ENCODE measurements at places on chromosomes 3 and 15. TPM values are rescaled to one million over a fixed set of nuclear protein-coding genes. Genes with fewer than 3 reads are reported as not detected.

DNA sequence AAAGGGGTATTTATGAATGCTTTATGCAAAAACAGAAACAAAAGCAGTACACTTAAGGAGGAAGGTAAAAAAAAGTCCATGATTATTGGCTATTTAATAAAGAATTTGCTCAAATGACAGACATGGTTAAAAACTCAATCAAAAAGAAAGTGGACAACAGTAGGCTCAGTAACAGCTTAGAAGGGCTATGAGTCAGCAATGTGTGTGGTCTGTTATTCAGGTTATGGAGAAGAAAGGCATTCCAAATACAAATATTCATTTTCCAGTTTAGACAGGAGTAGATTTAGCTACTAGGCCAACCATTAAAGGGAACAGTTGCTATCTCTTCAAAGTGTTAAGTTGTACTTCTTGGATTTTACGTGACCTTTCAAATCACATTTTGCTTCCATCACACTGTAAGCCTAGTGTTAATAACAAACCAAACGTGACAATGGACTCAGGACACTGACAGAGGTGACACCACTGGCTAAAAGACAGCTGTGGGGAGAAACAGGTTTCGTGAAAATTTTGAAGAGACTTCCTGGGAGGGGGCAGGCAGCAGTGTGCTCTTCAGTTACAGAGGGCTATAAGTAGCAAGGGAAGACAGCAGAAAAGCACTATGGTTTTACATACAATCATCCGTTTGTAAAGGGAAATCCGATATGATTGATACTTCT is 41.7 kb upstream of the MYO5C start:
- no peaks in the 10 kb centered on the region for H3K36me3 ChIP-seq
- DNase-seq: no peak
- no peak overlapping the region for H3K4me3 ChIP-seq
- no peaks in the 10 kb centered on the region for H3K4me1 ChIP-seq

- H3K4me3 ChIP-seq: no peak overlapping the region
- H3K4me1 ChIP-seq: peaks cover 3% of the 10 kb centered on the region
- DNase-seq: no peak
- no peaks in the 10 kb centered on the region for H3K36me3 ChIP-seq
- H3K27me3 ChIP-seq: no peaks in the 10 kb centered on the region
- H3K27ac ChIP-seq: peak overlapping the region; percentile 50
Measured at GRCh38 chr15:77495838-77496596, 75.3 kb downstream of the HMG20A start.

- H3K36me3 ChIP-seq: no peaks in the 10 kb centered on the region
Measured at GRCh38 chr15:99326235-99326634, 75.0 kb downstream of the LRRC28 start.

DNA sequence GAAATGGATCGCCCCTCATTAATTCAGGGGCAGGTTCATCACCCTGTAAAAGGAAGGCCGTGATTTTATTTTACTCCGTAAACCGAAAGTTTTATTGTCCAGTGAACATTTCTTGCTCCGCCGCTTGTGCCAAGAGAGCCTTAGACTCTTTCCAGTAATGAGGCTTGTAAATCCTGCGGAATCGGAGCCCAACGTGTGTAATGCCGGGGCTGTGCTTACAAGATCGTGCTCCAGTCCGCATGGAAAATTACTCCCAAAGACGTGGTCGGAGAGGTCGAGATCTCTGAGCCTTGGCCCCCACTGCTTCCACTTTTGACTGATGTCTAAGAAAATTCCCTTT is 649 bp upstream of the PLOD2 start:
- DNase-seq: peak; percentile 41
- H3K4me3 ChIP-seq: peak overlapping the region; percentile 81
- peaks cover 18% of the 10 kb centered on the region for H3K4me1 ChIP-seq
- no peaks in the 10 kb centered on the region for H3K36me3 ChIP-seq
- H3K27ac ChIP-seq: peak overlapping the region; percentile 97
- H3K27me3 ChIP-seq: no peaks in the 10 kb centered on the region

DNA sequence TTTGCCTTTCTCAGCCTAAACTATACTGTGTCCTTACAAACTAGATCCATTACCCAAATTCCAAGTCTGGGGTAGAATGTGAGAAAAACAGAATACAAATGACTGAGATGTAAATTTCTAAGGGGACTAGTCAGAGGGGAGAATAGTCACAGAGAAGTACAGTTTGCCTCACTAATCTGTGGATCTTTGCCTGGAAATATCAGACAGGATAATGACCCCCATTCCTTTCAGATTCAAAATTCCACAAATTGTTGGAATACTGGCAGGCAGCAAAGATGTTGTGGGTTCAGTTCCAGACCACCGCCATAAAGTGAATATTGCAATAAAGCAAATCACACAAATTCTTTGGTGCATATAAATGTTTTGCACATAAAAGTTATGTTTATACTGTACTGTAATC is 762.8 kb upstream of the NR2F2 start:
- H3K4me3 ChIP-seq: no peak overlapping the region
- no peaks in the 10 kb centered on the region for H3K27me3 ChIP-seq
- DNase-seq: no peak
- H3K4me1 ChIP-seq: no peaks in the 10 kb centered on the region

- H3K36me3 ChIP-seq: no peaks in the 10 kb centered on the region
- H3K27ac ChIP-seq: no peak overlapping the region
- no peaks in the 10 kb centered on the region for H3K4me1 ChIP-seq
- no peak for DNase-seq
- no peaks in the 10 kb centered on the region for H3K27me3 ChIP-seq
- H3K4me3 ChIP-seq: no peak overlapping the region
Measured at GRCh38 chr3:142000325-142000870, 124.0 kb downstream of the ATP1B3 start.

DNA sequence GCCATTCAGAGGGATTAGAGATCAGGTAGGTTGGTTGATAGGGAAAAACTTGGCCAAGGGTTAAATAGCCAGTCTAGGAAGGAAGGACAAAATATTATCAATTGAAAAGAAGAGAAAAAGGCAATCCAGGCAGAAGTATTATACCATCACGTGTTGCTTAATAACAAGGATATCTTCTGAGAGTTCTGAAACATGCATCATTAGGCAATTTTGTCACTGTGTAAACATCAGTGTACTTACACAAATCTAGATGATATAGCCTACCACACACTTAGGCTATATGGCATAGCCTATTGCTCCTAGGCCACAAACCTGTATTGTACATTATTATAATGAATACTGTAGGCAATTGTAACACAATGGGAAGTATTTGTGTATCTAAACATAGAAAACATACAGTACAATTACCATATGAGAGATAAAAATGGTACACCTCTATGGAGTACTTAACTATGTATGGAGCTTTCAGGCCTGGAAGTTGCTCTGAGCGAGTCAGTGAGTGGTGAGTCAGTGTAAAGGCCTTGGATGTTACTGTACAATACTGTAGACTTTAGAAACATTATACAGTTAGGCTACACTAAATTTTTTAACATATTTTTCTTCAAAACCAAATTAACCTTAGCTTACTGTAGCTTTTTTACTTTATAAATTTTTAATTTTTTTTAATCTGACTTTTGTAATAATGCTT is 2.7 kb downstream of the TEX55 start:
- no peak for DNase-seq
- H3K4me3 ChIP-seq: no peak overlapping the region
- no peak overlapping the region for H3K27ac ChIP-seq
- H3K4me1 ChIP-seq: no peaks in the 10 kb centered on the region
- no peaks in the 10 kb centered on the region for H3K27me3 ChIP-seq

- H3K27me3 ChIP-seq: no peaks in the 10 kb centered on the region
- no peak overlapping the region for H3K27ac ChIP-seq
- no peak overlapping the region for H3K4me3 ChIP-seq
- H3K4me1 ChIP-seq: no peaks in the 10 kb centered on the region
Measured at GRCh38 chr3:141460097-141460704, 26.6 kb upstream of the RASA2 start.

DNA sequence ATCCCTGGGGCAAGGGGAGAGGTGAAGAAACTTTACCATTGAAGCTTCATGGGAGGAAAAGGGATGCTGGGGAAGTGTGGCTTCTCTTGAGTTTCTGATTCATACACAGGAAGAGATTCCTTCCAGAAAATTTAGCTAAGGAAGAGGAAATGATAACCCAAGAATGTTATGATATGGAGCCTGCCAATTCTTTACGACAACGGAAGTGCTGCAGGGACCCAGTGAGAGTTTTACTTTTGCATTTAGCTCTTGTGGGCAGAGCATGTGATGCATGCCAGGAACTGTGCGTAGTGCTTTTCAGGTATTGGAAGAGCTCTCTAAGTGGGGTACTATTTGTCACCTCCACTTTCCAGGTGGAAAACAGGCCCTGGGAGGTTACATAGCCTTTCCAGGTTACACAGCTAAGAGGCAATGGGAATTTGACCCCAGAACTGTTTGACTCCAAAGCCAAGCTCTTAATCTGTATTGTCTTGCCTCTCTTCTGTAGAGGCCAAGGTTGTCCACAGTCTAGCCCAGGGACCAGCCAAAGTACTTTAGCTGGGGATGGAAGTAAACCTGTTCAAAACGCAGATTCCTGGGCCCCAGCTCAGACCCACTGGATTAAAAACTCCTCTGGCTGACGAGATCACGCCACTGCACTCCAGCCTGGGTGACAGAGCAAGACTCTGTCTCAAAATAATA is 23.0 kb downstream of the CMTM7 start:
- H3K4me3 ChIP-seq: no peak overlapping the region
- H3K27me3 ChIP-seq: no peaks in the 10 kb centered on the region
- peak overlapping the region; percentile 49 for H3K27ac ChIP-seq
- DNase-seq: no peak

GRCh38 chr15:65373163-65373651 is 4.6 kb downstream of the IGDCC3 start:
- no peak overlapping the region for H3K4me3 ChIP-seq
- no peaks in the 10 kb centered on the region for H3K36me3 ChIP-seq
- no peak overlapping the region for H3K27ac ChIP-seq
- peaks cover 6% of the 10 kb centered on the region for H3K27me3 ChIP-seq

- H3K4me3 ChIP-seq: no peak overlapping the region
- H3K4me1 ChIP-seq: peaks cover 31% of the 10 kb centered on the region
- DNase-seq: peak; percentile 48
- H3K27ac ChIP-seq: peak overlapping the region; percentile 18
Measured at GRCh38 chr3:14803101-14803980, 15.4 kb upstream of the FGD5 start.

DNA sequence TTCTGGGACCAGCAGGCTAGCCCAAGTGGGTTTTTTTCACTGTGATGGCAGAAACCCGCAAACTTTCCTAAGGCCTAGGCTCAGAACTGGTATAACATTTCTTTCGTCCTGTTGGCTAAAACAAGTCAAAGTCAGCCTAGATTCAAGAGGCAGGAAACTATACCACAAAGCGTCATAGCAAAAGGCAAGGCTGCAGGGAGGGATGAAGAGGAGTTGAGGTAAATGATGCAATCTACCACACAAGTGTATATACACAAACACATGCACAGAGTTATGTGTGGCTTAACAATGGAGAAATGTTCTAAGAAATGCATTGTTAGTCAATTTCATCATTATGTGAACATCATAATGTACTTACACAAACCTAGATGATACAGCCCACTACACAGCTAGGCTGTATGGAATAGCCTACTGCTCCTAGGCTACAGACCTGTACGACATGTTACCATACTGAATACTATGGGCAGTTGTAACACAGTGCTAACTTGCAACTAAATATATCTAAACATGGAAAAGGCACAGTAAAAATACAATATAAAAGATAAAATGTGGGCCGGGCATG is 225.6 kb downstream of the TBL1XR1 start:
- H3K36me3 ChIP-seq: no peaks in the 10 kb centered on the region
- H3K4me3 ChIP-seq: no peak overlapping the region
- H3K27ac ChIP-seq: no peak overlapping the region
- H3K27me3 ChIP-seq: no peaks in the 10 kb centered on the region
- DNase-seq: no peak
- no peaks in the 10 kb centered on the region for H3K4me1 ChIP-seq

GRCh38 chr15:59996298-59997041 is 7.6 kb upstream of the FOXB1 start:
- no peaks in the 10 kb centered on the region for H3K36me3 ChIP-seq
- peaks cover 44% of the 10 kb centered on the region for H3K27me3 ChIP-seq
- no peak overlapping the region for H3K27ac ChIP-seq
- no peak for DNase-seq
- no peak overlapping the region for H3K4me3 ChIP-seq

DNA sequence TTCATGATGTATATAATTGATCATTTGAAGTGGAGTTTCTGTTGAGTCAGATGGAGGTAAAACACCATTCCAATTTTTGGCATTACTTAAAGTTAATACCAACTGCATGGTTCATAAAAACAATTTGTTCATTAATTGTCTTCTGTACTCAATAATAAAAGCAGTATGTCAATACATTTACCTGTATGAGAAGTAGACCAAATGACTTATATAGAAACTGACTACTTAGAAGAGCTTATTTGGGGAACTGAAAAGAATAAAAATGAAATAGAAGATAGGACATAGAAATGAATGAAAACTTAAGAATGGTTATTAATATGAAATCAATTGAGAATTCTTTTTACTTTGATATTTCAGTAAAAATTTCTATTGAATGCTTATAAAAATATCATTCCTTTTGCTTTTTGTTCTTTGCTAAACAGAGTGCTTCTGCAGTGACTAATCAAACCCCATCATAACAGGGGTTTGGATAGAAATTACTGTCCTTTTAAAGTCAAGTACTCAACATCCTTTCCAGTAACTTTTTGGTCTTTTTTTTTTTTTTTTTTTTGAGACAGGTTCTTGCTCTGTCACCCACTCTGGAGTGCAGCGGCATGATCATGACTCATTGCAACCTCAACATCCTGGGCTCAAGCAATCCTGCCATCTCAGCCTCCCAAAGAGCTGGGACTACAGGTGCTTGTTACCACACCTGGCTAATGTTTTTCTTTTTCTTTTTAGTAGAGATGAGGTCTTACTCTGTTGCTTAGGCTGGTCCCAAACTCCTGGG is 6.5 kb upstream of the CRYBG3 start:
- no peaks in the 10 kb centered on the region for H3K36me3 ChIP-seq
- H3K4me1 ChIP-seq: no peaks in the 10 kb centered on the region
- no peaks in the 10 kb centered on the region for H3K27me3 ChIP-seq
- H3K27ac ChIP-seq: no peak overlapping the region
- no peak overlapping the region for H3K4me3 ChIP-seq

- H3K4me1 ChIP-seq: no peaks in the 10 kb centered on the region
- no peaks in the 10 kb centered on the region for H3K36me3 ChIP-seq
- no peak overlapping the region for H3K27ac ChIP-seq
- no peaks in the 10 kb centered on the region for H3K27me3 ChIP-seq
- DNase-seq: no peak
Measured at GRCh38 chr3:44289882-44290462, 48.3 kb downstream of the TOPAZ1 start.

DNA sequence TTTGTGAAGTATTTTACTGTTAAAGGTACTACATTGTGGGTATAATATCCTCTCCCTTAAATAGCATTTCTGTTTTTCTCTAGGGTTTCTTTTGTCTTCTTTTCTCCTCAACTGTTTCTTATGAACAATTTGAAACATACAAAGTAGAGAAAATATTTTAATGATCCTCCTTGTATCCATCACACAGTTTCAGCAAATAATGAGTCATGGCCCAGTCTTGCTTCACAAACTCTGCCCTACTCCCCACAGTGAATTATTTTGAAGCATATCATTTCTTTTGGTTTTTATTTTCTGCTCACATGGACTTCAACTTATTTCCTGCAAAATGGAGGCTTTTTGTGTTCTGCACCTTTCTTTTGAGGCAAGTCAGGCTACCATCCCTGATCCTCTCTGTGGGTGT is 6.1 kb upstream of the SCAANT1 start:
- no peaks in the 10 kb centered on the region for H3K36me3 ChIP-seq
- H3K27ac ChIP-seq: no peak overlapping the region
- DNase-seq: no peak

GRCh38 chr3:140924097-140924873 is 17.4 kb upstream of the SLC25A36 start:
- H3K36me3 ChIP-seq: no peaks in the 10 kb centered on the region
- H3K27ac ChIP-seq: no peak overlapping the region
- H3K4me3 ChIP-seq: no peak overlapping the region
- H3K27me3 ChIP-seq: peaks cover 5% of the 10 kb centered on the region
- H3K4me1 ChIP-seq: no peaks in the 10 kb centered on the region

The RAD51 gene
- total RNA-seq: 0.25 TPM

The FBXL22 gene
- 0.19 TPM for total RNA-seq

The TP63 gene
- 0.08 TPM for total RNA-seq

The HRG gene
- total RNA-seq: 139 TPM

The PRSS50 gene
- total RNA-seq: 0.25 TPM
